ENCODE measurements at places on chromosomes 7 and 10. TPM values are rescaled to one million over a fixed set of nuclear protein-coding genes. Genes with fewer than 3 reads are reported as not detected.

Gene NKX1-2
- polyA plus RNA-seq = not detected

Gene GRM3
- polyA plus RNA-seq = not detected

Gene CYP3A4
- polyA plus RNA-seq = not detected

Gene IGFBP1
- polyA plus RNA-seq = not detected

Gene SUN3
- polyA plus RNA-seq = not detected

Gene FAM24B
- 4.0 TPM for polyA plus RNA-seq

Gene ABCA13
- polyA plus RNA-seq = 0.34 TPM

Gene HELLS
- polyA plus RNA-seq = 6.7 TPM

Gene AKR1C8
- polyA plus RNA-seq = not detected

Gene DPYSL4
- polyA plus RNA-seq = 3.4 TPM

Gene ESYT2
- 49.2 TPM for polyA plus RNA-seq

Gene GHRHR
- polyA plus RNA-seq = not detected

Gene CDNF
- polyA plus RNA-seq = 1.1 TPM

Gene ADCY1
- polyA plus RNA-seq = 0.12 TPM

Gene GDF10
- not detected for polyA plus RNA-seq

Gene SORCS1
- 0.01 TPM for polyA plus RNA-seq

Gene ITIH2
- not detected for polyA plus RNA-seq

Gene OIT3
- 0.07 TPM for polyA plus RNA-seq

Gene COBL
- not detected for polyA plus RNA-seq

Gene CUX1
- polyA plus RNA-seq = 36.5 TPM

Gene CLDN3
- not detected for polyA plus RNA-seq

Gene GIMAP6
- not detected for polyA plus RNA-seq

Gene WNT2
- polyA plus RNA-seq = 7.7 TPM

Gene HOXA1
- 1.0 TPM for polyA plus RNA-seq

Gene CALML3
- not detected for polyA plus RNA-seq

Gene TET1
- 1.1 TPM for polyA plus RNA-seq

Gene CYP3A7
- not detected for polyA plus RNA-seq

Gene CPED1
- 18.3 TPM for polyA plus RNA-seq

Gene TMEM26
- polyA plus RNA-seq = 1.3 TPM

Gene CACNB2
- 0.12 TPM for polyA plus RNA-seq

Gene TMEM168
- polyA plus RNA-seq = 22.3 TPM
